ENCODE measurements at places on chromosomes 5 and 9. TPM values are rescaled to one million over a fixed set of nuclear protein-coding genes. Genes with fewer than 3 reads are reported as not detected.

- DNase-seq = peak; percentile 0
Measured at GRCh38 chr9:23826120-23826629, at the start of gene ELAVL2. Gene ELAVL2, minus strand, starts transcription at chr9:23826240. Its CDS starts 64,006 bp downstream, at chr9:23762234.

DNA sequence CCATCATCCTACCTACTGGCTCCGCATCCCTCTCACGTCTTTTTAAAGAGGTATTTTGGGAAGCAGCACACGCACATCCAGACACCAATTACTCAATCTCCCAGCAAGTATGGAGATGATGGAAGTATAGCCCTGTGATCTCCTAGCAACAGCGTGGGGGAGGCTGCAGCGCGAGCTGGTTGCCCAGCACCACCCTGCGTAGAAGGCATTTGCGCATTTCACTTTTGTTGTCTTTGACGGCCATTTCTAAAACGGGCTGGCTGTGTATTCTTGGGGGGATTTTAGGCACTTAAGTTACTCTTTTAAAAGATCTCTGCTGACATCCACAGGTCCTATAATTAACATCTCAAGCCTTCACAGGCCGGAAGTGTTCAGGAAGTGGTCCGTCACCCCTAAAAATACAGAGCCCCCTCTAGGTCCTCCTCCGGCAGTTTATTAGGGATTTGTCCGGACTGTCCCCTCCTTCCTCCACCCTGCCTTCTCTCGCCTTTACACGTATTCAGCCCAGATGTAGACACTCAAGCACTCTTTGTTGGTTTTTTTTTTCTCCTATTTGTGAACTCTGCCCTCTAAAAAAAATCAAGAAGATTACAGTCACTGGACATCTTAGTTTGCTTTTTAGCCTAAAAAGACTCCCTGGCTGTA is 371.4 kb downstream of the NTRK2 start:
- DNase-seq = peak; percentile 25

GRCh38 chr9:106897751-106898150 is 34.8 kb downstream of the ZNF462 start:
- no peak for DNase-seq

The IFT74 gene
- 8.4 TPM for polyA plus RNA-seq

DNA sequence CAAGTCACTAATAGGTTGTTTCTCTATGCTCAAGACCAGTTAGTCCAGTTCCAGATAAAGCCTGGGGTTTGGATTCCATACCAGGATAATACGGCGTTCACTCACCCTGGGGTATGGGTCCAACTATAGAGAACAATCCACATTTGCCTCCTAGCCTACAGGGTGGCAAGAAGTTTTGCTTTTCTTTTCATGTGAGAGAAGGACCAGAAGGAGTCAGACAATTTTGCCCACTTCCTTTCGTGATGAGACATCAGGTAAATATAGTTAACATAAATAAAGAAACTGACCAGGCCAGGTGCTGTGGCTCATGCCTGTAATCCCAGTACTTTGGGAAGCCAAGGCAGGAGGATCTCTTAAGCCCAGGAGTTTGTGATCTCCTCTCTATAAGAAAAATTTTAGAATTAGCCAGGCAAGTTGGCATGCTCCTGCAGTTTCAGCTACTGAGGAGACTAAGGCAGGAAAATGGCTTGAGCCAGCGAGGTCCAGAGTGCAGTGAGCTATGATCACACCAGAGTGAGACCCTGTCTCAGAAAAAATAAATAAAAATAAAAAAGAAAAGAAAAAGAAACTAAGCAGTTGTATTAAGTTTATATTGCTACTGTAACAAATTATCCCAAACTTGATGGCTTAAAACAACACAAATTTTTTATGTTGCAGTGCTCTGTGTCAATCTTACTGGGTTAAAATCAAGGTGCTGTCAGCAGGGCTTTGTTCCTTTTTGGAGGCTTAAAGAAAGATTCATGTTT is 7.5 kb upstream of the REEP5 start:
- DNase-seq = no peak

DNA sequence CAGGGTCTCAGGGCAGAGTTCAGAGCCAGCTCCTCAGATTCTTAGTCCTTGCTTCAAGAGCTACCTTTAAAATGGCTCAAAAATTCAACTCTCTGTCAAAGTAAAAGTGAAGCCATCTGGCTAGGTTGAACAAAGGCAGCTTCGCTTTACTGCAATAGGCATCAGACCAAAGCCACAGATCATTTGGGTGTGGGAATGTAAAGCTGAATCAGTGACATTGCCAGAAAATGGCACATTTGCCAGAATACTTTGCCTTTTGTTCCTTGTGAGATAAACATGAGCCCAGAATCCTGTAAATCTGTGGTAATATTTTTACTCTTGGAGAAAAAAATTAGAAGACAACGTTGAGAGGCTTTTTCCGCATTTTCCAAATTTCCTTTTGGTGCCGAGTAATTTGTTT is 210.5 kb downstream of the PALM2AKAP2 start:
- no peak for DNase-seq

The DBH gene
- not detected for polyA plus RNA-seq

The MARCOL gene
- polyA plus RNA-seq = not detected

The FAM163B gene
- polyA plus RNA-seq = 0.12 TPM

The TRAF1 gene
- polyA plus RNA-seq = 1.1 TPM

GRCh38 chr9:37998881-37999587 is 70.0 kb downstream of the SHB start:
- DNase-seq = no peak

DNA sequence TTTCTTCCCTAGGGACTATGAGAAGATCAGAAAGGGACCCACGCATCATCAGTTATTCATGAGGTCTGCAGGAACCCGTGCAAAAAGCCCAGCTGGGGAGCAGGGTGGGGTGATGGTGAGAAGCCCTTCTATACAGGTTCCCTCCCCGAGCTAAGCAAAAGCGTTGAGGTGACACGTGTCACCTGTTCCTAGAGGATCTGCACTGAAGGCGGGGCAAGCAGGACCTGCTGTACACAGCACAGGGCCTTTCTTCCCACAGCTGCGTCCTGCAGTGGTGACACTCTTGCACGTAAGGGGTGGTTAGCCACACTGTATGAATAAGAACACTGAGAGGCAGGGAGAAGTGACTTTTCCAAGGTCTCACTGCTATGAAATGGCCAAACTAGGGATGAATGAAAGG is 37.2 kb upstream of the SH3PXD2B start:
- no peak for DNase-seq

The EGFLAM gene
- polyA plus RNA-seq = 1.7 TPM

DNA sequence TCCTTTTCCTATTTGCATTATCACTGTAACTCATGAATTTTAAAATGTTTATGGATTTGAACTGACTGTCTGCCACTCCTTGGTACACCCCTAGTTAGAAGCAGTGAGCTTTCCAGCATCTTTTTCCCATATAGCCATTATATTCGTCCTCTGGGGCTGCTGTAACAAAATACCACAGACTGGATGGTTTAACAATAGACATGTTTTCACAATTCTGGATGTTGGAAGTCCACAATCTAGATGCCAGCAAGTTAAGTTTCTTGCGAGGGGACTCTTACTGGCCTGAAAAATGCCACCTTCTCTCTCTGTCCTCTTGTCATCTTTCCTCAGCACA is 530.0 kb downstream of the SEMA5A start:
- no peak for DNase-seq

DNA sequence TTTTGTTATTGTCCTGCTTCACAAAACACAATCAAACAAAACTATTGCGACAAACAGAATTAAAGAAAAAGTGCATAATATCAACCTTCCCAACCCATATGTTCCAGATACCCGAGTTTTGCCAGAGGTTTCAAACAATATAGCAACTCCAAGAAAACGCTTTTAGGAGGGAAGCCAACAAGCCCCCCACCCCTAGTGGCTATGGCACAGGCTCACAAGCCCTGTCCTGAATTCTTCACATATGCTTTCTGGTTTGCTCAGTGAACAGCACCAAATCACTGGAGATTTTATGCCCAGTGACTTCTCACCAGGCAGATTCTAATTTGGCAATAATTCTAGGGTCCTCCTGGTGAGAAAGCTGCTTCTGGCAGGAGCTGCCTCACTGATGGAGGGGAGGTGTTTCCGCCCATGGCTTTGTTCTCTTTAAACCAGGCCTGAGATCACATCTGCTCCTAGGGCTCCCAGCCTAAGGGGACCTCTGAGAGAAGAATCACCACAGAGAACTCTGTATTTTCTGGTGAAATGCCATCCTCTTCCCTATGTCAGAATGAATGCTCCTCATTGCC is 1982.4 kb downstream of the EFNA5 start:
- no peak for DNase-seq

- DNase-seq = no peak
Measured at GRCh38 chr5:67047160-67047559, 149.4 kb downstream of the CD180 start.

GRCh38 chr5:83220331-83220730 is 143.0 kb downstream of the XRCC4 start:
- DNase-seq = no peak

GRCh38 chr5:59367791-59368394 is 525.6 kb downstream of the PDE4D start:
- DNase-seq = peak; percentile 76

GRCh38 chr5:1669276-1670155 is 130.1 kb downstream of the MRPL36 start:
- DNase-seq = no peak

The SPINK7 gene
- polyA plus RNA-seq = 0.43 TPM

DNA sequence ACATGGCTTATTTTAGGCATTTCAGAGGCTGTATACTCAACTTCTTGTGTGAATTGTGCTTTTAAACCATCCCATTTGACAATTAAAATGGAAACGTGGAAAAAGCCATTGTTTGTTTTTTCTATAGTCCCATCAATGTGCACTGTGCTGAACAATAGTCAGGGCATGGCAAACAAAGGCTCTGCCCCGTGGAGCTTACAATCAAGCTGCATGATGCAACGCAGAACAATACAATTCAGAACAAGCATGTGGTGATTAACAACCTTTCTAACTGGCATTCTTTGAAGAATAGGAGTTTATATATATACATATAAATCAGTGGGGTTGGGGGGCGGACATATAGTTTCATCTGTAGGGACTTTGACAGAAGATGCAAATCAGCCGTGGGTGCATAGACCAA is 2125.4 kb upstream of the WWC1 start:
- DNase-seq = no peak

The PHF24 gene
- 0.39 TPM for polyA plus RNA-seq

DNA sequence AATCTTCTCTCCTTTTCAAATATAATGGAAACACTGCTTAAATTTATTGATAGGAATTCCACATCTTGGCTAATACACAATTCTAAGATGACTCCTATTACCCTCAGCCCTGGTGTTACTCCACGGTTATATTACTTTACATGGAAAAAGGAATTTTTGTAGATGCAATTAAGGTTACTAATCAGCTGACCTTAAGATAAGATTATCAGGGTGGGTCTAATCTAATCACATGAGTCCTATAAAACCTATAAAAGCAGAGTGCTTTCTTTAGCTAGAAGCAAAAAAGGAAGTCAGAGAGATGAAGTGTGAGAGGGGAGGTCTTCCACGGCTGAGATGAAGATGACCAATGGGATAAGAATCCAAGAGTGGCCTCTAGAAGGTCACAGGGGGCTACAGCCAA is 268.6 kb downstream of the PDE4D start:
- DNase-seq = peak; percentile 30

DNA sequence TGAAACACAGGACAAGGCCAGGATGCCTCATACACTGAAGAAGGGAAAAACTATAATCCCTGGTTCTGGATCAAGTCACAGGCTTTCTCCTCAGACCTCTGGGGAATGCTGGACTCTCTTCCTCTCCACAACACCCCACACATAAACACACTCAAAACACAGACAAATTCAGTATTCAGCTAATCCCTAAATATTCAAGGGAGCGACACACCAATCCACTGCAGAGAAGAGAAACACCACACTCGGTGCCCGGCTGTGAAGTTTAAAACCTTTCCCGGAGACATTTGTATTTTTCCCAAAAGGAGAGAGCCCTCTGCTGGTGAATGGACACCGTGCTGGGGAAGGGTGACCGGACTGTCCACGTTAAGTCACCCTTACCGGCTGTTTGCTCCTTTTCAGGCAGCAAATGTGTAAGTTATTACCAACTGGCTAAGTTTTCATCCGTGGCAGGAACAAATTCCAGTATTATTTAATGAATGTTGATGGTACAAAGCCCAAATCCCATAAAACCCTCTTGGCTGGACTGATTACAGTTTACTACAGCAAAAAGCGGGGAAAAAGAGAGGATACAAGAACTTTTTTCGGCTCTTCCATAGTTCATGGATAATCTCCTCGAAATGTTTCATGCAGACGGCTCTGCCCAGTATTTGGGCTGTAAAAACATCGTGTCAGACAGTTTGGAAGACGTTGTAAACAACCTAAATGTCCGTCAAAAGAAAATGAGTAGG is 130.9 kb upstream of the SLC30A5 start:
- DNase-seq = peak; percentile 69

DNA sequence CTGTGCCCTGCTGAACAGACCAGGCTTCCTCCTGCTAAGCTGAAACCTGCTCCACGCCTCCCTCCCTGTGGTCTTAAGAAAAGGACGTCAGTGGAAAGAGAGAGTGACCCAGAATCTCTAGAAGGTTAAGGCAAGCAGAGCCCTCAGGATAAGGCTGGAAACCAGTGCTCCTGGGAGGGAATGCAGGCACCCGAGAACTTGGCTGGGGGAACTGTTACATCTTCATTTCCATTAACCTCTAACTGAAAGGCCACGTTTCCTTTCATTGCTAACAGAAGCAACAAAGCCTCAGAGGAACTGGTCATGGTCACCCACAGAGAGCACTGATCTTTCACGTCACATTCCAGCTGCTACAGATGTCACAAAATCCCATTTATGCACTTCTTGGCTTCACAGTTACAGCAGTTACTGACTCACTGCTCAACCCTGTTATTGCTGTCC is 26.1 kb upstream of the AKNA start:
- no peak for DNase-seq

DNA sequence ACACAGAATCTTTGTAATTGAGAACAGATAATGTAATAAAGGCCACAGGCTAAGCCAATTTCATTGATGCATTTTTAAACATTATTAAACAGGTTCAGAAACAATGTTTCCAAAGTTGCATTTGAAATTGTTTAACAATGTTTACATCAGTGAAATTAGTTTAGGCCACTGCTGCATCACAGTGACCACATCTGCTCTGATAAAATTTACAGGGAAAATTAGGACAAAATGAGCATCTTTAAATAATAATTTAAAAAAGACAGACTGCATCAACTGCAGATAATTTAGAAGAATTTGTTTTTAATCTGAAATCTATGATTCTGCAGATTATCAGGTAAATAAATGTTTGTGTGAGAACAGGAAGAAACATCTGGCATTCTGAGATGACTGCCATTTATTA is 420.4 kb downstream of the BNC2 start:
- no peak for DNase-seq

The DIMT1 gene
- 4.9 TPM for polyA plus RNA-seq

- peak; percentile 76 for DNase-seq
Measured at GRCh38 chr5:61333321-61333953, 1.4 kb downstream of the ZSWIM6 start.

- DNase-seq = peak; percentile 51
Measured at GRCh38 chr5:143051244-143052058, 281.3 kb downstream of the ARHGAP26 start.

DNA sequence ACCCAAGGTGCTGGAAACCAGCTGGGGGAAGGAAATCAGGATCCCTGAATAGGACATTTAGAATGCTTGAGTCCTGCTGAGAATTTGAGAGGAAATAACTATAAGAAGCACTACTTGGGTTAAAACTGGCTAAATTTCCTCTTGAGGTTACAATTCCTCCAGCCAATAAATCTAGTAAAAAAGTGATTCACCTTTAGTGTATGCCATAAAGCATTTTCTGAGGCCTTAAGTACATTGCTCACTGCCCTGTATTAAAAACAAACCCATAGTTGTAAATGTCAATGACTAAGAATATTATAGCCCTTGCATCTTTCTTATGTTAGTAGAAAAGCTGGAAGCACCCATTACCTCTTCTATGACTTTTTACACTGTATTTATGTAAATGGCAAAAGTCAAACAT is 634.7 kb upstream of the ARRDC3 start:
- no peak for DNase-seq

- peak; percentile 56 for DNase-seq
Measured at GRCh38 chr5:119269061-119269944, 86.5 kb upstream of the TNFAIP8 start.

The ADAMTSL1 gene
- 1.6 TPM for polyA plus RNA-seq
